GM10248 (cell line): ENCODE measurements at places on chromosomes 7 and 10.

- no peak for DNase-seq
These were observed 223.7 kb upstream of the PRSS58 start for GRCh38 chr7:142481548-142481947.

DNA sequence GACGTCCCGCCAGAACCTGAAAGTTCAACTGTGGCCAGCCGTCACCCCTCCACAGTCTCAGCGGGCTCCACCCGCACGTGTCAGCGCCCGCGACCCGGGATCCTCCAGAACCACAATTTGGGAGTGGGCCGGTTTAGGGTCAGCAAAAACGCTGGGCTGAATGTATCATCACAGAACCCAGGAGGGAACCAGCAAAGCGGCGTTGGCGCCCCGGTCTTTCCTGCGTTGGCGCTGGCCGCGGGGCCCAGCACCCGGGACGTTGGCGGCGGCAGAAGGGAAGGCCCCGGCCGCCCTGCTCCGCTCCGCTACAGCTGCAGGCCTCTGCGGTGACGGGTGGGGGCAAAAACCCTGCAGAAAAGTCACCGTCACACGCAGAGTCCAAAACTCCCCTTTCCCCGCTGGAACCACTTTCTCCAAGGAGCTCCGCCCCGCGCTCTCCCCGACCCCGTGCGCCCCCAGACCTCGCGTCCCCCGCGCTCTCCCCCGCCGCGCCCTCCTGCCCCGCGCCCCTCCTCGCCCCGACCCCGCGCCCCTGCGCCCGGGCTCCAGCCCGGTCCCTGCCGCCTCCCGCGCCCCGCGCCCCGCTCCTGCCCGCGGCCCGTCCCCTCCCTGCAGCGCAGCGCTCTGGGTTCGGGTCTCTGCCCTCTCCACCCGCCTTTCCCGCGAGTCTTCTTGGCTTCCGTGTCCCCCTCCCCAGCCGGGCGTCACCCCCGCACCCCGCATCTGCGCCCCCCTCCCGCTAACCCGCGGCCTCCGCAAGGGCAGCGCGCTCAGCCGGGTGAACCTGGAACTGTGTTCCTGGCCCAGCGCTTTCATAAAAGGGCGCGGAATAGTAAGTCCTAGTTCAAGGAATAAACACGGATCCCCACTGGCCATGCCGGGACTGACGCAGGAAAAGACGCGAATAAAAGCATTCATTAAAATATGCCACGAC lies 24.0 kb upstream of the RNF32 start:
- no peak for DNase-seq

- DNase-seq, result no peak
These were observed 90.0 kb downstream of the ANKRD61 start for GRCh38 chr7:6121141-6121540.

- no peak for DNase-seq
These were observed 83.7 kb downstream of the MBL2 start for GRCh38 chr10:52688899-52689298.

DNA sequence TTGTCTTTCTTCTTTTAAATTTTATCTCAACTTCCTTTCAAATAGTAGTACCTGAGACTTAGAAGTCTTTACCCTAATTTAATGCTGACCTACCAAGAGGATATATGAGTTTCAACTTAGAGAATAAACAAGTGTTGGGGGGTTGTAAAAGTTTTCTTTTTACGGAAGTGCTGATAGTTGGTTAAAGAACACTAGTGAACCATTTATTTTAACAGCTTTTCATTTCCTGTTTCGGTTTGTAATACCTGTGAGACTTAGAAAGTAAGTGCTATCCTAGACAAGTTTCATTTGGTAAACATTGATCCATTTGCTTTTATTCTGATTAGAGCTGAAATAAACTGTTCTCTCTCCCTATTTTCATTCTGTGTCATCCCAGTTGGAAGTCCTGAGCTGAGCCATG lies 683.1 kb upstream of the SORCS1 start:
- DNase-seq, result peak; percentile 9

- DNase-seq, result no peak
These were observed 4.8 kb upstream of the FAM24B start for GRCh38 chr10:122884166-122884565.
